ENCODE measurements at places on chromosomes 2 and 18.

GRCh38 chr18:9765501-9765900 lies 57.4 kb downstream of the RAB31 start:
- no peak for DNase-seq

GRCh38 chr2:122528958-122529705 lies 773.7 kb downstream of the TSN start:
- DNase-seq: no peak

GRCh38 chr2:27255660-27256059 lies 7.2 kb downstream of the SLC30A3 start:
- no peak for DNase-seq

GRCh38 chr2:203396667-203397066 lies 68.5 kb downstream of the ABI2 start:
- DNase-seq: no peak

GRCh38 chr2:218017211-218018053 lies 14.6 kb upstream of the TNS1 start:
- no peak for DNase-seq

DNA sequence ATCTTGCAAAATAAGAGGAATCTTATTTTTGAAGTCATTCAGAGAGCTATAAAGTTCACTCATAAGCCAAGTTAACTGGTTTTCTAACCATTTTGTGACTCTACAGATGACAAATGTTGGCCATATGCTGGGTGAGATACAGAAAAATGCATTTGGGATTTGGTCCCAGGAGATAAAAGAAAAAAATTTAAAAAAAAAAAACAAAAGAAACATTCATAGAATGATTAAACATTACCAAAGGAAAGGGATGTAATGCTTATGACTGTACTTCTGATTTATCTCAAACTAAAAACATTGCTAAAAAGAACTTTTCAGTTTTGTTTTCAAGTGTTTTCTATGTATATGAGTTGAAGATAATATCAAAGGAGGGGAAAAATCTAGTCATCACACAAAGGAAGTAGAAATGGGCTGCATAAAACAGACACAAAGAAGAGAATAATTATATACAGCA lies 43.1 kb downstream of the PELI1 start:
- no peak for DNase-seq

DNA sequence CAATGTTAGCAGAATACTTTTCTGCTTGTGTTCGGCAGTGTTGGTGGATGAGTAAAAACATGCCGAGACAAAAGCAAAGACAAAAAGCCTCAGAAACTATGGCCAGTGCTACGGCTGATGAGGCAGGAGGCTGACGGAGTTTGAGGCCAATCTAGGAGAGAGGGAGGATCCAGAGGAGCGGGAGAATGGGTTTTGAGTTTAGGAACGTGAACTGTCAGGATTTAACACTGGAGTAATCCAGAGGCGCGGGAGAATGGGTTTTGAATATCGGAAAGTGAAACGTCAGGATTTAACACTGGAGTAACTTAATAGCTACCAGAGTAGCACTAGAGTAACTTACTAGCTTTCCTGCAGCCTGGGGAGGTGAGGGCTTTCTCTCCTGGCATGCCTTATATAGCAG lies 37.4 kb downstream of the LYPD6B start:
- no peak for DNase-seq

GRCh38 chr2:68318914-68319397 lies 793 bp downstream of the CNRIP1 start:
- DNase-seq: no peak

DNA sequence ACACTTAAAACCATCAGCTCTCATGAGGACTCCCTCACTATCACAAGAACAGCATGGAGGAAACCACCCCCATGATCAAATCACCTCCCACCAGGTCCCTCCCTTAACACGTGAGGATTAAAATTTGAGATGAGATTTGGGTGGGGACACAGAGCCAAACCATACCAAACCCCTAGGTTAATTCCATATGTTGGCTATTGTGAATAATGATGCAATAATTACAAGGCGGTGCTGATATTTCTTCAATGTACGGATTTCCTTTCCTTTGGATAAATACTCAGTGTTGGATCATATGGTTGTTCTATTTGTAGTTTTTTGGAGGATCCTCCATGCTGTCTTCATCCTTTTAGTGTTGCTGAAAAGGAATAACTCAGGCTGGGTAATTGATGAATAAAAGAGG lies 652.1 kb upstream of the PKDCC start:
- DNase-seq: no peak

DNA sequence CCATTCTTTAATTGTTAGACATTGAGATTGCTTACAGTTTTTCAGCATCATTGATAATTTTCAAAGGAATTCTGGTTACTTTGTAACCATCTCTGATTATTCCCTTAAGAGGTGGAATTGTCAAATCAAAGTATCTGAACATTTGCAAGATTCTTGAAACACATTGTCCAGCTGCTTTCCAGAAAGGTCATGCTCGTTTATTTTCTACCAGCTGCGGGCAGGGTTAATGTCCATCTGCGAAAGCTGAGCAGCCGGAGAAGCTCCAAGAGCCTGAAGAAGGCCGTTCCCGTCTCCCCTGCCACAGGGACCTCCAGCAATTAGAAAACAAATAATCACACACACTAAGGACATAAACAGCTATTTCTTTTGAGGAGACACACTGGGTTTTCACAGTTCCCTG lies 76.1 kb upstream of the TXNDC2 start:
- DNase-seq: no peak

DNA sequence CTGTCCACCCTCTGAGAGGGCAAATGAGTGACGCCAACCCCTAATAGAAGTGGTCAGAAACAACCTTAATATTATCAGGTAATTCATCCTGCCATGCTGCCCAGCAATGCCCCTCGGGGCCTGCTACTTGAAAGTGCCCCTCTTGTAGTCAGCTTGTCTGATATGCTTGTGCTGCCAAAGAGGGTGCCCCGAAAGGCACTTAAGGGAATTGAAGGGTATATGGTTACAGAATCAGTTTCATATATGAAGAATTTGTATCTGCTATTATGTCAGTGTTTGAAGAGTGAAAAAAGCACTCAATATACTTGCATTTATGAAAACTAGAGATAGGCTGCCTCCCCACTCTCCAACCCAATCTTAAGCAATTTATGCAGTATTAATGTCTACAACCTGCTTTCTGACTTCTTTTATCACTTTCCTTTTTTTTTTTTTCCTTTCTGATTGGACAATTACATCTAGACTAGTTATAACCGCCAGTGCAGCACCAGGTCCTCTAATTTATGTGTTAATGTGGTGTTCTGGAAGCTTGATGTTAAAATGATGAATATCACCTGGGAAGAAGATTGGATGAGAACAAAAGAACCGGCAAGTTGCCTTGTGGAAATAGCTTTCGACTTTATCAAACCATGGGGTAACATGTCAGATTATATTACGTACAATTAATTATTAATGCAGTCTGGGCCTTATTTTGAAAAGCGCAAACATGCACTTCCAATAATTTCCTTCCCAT lies 646.9 kb upstream of the ACVR2A start:
- DNase-seq: no peak

GRCh38 chr2:79964966-79965365 lies 339.6 kb downstream of the LRRTM1 start:
- no peak for DNase-seq

- DNase-seq: no peak
Measured at GRCh38 chr18:21684731-21685130, 19.8 kb downstream of the ABHD3 start.

GRCh38 chr2:234932591-234933168 lies 19.1 kb upstream of the SH3BP4 start:
- no peak for DNase-seq

DNA sequence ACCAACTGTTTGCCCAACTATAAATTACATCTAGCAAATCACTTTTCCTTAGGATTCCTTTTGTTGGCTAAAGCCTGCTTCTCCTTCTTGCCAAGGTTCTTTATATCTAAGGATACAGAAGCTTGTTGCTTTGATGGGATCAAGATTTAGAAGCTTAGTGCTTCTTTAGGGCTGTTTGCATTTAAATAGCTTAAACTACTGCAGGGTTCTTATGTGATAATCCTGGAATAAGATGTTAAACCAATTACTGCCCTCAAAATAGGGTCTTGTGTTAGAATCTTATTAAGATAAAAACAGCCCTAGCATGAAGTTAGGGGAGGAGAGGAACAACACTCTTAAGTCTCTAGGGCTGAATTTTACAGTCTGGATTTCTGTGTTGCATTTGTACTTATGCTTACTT lies 64.2 kb downstream of the KIF5C start:
- no peak for DNase-seq

DNA sequence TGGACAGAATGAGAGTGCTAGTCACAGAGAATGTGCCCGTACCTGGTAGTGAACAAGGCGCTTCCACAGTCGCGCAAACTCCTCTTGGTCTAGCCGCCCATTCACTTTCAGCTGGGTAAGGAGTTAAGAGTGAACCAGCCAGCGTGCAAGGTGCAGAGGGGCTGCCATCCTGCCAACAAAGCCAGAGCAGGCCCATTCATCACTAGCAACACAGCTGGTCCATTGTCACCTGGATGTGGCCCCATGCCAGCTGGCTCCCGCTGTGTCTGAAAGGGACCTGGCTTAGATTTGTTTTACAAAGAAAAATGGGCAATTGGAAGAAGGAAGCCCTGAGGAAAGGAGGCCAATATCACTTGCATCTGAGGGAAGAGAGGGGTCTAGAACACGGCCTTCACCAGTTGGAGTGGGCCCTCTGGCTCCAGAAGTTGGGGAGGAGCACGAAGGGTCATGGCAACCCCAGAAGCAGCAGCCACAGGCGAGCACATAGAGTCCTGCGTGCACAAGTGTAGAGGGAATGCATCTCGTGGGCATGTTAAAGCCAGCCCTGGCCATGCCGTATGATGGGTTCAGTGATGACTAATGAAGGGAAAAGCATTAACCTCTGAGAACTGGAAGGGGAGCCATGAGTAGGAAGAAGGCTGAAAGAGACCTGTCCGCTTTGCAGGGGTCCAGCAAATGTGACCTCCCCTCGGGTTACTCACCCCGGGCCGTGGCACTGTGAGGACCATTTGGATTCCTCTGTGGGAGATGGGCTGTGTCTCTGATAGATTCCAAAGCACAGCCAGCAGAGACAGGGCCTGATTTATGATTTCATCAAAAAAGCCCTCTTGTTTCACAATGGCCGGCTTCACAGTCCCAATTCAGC lies 70.6 kb downstream of the CAPN13 start:
- no peak for DNase-seq

DNA sequence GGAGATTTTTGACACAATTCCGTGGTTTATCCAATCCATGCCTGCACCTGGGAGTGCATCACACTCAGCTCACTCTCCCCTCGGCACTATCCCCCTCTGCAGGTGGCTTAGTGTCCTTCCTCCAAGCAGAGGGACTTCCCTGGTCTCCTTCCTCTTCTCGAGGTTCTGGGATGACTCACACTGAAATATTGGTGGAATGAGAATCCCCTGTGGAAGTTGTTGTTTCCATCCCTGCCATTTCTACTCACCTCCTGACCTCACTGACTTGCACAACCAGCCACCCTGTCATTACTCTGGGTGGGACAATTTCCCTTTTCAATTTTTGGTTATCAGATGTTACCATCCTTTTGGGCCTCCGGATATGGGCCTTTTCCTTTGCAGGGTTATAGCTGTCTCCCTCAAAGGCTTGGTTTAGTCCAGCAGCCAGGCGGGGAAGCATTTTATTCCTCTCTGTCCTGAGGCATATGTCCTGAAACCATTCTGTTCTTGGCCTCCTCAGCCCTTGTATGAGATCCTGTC lies 59.9 kb downstream of the PTPRM start:
- DNase-seq: peak; percentile 17

DNA sequence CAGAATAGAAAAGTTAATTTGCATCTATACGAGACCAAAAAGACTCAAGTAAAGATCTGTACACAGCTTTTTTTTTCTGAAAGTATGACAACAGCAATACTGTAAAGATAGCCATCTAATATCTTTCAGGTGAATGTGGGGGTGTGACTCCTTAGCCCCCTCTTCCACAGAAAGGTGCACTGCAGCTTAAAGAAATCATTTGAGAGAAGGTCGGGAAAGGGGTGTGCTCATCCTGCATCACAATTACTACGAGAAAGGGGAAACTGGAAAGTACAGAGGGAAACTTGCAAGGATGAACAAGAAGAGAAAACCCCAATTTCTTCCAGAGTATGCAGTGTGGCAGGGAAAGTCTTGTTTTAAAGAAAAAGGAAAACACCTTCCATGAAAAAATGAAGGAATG lies 255.6 kb downstream of the CCDC178 start:
- DNase-seq: peak; percentile 5

GRCh38 chr18:30595942-30596341 lies 446.6 kb downstream of the DSC3 start:
- DNase-seq: no peak

GRCh38 chr18:5998166-5998881 lies 103.0 kb upstream of the TMEM200C start:
- DNase-seq: no peak

- DNase-seq: peak; percentile 53
Measured at GRCh38 chr2:95022309-95023221, 2.9 kb upstream of the MAL start.

DNA sequence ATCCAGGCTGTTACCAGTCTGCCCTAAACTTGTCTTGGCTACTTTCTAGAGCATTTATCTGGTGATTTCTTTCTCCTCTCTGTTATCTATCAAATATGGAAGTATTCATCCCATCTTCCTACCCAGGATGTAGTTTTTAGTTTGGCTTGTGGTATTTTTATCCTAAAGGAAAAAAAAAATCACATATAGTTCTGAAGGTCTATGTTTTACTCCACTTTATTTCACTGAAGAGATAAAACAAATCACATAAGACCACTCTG lies 62.2 kb downstream of the PXDN start:
- DNase-seq: no peak

GRCh38 chr2:178452870-178453269 lies 1.7 kb downstream of the PJVK start:
- no peak for DNase-seq

- no peak for DNase-seq
Measured at GRCh38 chr2:175445281-175445680, 263.8 kb upstream of the ATP5MC3 start.

GRCh38 chr18:7585276-7585670 lies 18.2 kb downstream of the PTPRM start:
- DNase-seq: no peak

DNA sequence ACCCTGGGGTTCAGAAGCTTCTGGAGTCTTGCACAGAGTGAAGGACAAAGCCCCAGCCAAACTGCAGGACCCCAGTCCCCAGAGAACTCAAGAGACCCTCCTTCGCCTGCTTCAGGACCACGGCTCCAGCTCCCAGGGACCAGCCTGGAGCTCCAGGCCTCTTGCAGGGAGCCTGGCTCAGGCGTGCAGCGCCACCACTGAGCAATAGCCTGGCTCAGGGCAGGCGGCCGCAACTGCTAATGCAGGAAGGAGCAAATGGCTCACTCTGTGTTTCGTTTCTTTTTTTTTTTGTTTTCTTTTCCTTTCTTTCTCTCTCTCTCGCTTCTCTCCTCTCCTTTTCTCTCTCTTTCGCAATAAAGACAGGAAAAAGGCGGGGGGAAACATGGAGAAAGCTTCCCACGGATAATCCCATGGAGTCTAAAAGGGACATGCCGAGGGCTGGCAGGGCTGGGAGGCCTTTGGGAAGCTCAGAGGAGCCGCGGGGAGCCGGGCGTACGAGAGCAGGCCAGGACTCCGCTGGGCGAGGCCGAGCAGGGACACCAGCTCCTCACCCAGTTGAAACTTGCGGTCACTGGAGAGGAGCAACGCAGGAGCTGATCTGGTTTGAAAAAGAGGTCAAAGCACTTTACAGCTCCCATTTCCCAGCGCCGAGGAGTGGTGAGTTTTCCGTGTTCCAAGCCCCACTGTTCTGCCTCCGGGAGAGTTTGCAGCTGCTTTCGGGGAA lies 244.8 kb downstream of the TWIST2 start:
- no peak for DNase-seq

- no peak for DNase-seq
Measured at GRCh38 chr18:62829936-62830335, 114.6 kb downstream of the PHLPP1 start.

- DNase-seq: no peak
Measured at GRCh38 chr18:72935744-72936143, 68.0 kb upstream of the NETO1 start.
